Chondrocyte (in vitro differentiated cells): ENCODE measurements at places on chromosomes 11 and 22.

- H3K27ac ChIP-seq = peak overlapping the region; percentile 62
- H3K4me1 ChIP-seq = peaks cover 51% of the 10 kb centered on the region
- H3K36me3 ChIP-seq = no peaks in the 10 kb centered on the region
- no peak for DNase-seq
- no peaks in the 10 kb centered on the region for H3K27me3 ChIP-seq
These were observed 164.0 kb downstream of the MN1 start for GRCh38 chr22:27637604-27638003.

- no peaks in the 10 kb centered on the region for H3K27me3 ChIP-seq
- H3K36me3 ChIP-seq = no peaks in the 10 kb centered on the region
- no peak for DNase-seq
- no peaks in the 10 kb centered on the region for H3K4me1 ChIP-seq
These were observed 11.1 kb downstream of the RAPSN start for GRCh38 chr11:47437746-47438418.

- peaks cover 61% of the 10 kb centered on the region for H3K27me3 ChIP-seq
- no peak overlapping the region for H3K27ac ChIP-seq
- DNase-seq = no peak
These were observed 1.2 kb downstream of the GLB1L3 start for GRCh38 chr11:134277183-134278001.

- H3K36me3 ChIP-seq = no peaks in the 10 kb centered on the region
- H3K27me3 ChIP-seq = no peaks in the 10 kb centered on the region
- no peak for DNase-seq
- no peak overlapping the region for H3K4me3 ChIP-seq
- no peaks in the 10 kb centered on the region for H3K4me1 ChIP-seq
These were observed 70.2 kb downstream of the GAB4 start for GRCh38 chr22:16937811-16938210.

DNA sequence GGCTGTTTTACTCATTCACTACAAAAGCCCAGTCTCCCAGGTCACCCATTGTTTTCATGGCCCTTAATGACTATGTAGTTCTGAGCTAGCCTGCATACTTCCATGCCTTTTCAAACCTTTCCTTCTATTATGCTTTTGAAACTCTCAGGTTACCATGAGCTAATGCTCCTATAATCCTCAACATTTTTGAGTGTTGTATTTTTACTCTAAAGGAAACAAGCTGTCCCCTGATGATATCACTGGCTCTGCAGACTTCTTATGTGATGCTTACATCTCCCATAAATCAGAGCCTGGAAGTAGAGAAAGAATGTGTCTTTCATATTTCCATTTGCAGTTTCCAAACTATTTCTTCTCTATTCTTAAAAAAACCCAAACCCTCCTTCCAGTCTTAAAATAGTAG is 159.0 kb upstream of the RAG2 start:
- DNase-seq = no peak
- H3K36me3 ChIP-seq = no peaks in the 10 kb centered on the region
- peaks cover 36% of the 10 kb centered on the region for H3K27me3 ChIP-seq
